ENCODE measurements at places on chromosomes 2 and 18.

GRCh38 chr2:165245081-165245793 lies 6.0 kb downstream of the SCN2A start:
- no peak for DNase-seq

DNA sequence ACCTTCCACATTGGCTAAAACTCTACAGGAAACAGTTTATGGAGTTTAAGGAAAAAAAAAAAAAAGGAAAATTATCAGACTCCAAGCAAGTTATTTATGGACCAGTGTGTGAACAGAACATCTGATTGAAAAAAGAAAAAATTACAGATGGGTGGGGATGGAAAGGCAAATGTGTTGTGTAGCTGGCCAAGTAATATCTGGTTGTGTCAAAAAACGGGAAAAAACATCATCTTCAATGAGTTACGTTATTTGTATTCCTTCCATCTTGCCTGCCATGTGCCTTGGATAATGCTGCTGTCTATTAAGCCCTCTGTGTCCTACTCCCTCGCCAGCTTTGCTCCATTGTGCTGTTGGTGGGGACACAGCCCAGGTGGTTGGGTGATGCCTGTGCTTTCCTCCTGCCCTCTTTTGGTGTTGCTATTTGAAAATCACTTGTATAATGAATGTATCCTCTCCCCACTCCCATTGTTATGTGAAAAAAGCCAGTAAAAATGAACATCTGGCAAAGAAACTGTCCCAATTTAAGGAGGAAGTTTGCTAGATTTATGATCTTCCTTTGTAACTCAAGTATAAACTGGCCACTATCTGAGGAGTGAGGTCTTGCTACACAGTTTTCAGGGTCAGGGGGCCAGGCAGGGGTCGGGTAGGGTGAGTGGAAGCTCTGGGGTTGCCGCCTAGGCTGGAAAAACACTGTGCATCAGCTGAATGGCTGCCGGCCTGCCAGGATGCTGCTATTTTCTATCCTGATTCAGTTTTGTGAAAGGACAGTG lies 155.9 kb downstream of the FMNL2 start:
- DNase-seq, result peak; percentile 51

DNA sequence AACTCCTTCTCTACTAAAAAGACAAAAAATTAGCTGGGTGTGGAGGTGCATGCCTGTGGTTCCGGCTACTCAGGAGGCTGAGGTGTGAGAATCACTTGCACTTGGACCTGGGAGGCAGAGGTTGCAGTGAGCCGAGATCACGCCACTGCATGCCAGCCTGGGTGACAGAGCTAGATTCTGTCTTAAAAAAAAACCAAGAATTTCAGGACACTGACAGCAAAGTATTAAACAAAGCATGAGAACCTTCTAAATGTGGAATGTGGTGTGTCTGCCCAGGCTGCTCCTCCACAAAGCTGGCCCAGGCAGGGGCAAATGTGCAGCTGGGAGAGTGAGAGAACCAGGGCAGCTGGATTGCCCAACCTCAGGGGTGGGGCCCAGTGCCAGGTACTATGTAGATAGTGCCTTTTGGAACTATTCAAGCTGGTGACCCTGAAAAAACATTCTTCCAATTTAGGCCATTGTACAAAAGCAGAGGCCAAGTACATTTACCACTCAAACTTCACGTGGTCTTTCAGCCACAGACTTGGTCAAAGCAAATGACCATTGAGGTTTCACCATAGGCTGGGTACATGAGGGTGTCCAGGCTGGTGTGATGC lies 6.7 kb upstream of the UGT1A5 start:
- DNase-seq, result no peak

GRCh38 chr2:217392930-217393584 lies 533.2 kb upstream of the TNP1 start:
- no peak for DNase-seq

- no peak for DNase-seq
Observed at GRCh38 chr18:42113529-42114191, 158.6 kb downstream of the PIK3C3 start.

DNA sequence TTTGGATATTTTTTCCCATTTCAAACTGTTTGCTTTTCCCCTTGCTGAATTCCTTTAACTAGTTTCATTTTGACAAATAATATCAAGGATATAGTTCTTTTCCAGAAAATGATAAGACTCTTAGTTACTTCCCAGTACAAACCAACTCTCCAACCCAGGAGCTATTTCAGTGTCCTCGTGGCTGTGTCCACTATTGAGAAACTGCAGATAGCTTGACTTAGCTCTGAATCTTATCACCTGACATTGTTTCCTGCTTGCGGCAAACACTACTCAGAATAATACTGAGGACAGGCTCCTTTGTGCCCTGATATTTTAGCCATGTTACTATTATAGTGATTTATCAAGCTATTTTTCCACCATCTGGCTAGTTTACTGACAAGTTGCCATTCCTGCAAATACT lies 74.6 kb downstream of the KLF7 start:
- DNase-seq, result no peak

DNA sequence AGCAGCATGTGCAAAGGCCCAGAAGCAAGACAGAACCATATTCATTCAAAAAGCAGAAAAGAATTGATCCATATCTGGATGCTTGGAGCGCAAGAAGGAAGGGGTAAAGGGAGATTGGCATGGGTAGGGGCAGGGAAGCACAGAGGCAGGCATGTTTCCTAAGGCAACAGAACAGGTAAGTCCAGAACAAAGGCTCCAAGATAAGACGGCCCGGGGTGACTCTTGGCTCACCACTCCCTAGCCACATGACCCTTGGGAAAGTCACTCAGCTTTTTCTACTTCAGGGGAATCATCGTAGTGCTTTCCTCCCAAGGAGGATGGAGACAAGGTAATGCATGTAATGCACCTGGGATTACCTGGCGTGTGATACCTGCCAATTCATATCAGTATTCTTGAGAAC lies 37.7 kb upstream of the ST3GAL5 start:
- no peak for DNase-seq

DNA sequence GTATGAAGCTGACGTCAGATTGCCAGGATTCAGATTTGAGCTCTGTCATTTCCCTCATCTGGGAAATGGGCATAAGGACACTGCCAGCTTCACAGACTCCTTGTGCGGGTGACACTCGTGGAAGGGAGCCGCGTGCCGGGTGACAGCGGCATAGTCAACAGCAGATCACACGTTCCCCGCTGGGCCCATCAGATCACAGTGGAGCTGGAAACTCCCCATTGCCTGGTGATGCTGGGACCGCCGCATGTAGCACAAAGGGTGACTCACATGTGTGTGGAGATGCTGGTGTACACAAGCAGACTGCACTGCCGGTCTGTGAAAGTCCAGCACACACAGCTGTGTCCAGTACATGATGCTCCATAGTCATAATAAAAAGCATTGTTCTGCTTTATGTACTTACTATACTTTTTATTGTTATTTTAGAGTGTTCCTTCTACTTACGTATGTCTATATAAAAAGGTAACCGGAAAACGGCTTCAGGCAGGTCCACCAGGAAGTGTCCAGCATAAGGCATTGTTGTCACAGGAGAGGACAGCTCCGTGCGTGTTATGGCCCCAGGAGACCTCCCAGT lies 31.8 kb downstream of the SALL3 start:
- no peak for DNase-seq

- DNase-seq, result no peak
Observed at GRCh38 chr2:9087121-9087681, 83.7 kb upstream of the MBOAT2 start.

- no peak for DNase-seq
Observed at GRCh38 chr2:228678110-228678509, 496.6 kb upstream of the SPHKAP start.

- DNase-seq, result no peak
Observed at GRCh38 chr2:111678161-111678560, 205.8 kb downstream of the ANAPC1 start.

DNA sequence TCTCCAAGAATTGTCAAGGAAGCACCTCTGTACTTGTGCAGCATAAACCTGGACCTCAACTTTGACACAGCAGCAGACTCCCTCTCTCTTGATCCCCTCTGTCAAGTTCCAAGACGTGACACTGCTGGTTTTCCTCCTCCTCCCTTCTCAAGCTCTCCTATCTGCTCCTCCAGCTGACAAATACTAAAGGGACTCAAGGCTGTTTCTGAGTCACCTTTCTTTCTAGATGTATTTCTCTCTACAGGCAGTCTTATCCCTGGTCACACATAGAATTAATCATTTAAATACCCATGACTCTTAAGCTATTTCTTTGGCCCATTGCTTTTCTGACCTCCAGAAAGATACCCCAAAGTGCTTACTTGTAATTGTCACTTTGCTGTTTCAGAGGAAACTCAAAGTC lies 53.5 kb downstream of the SEPTIN10 start:
- no peak for DNase-seq

DNA sequence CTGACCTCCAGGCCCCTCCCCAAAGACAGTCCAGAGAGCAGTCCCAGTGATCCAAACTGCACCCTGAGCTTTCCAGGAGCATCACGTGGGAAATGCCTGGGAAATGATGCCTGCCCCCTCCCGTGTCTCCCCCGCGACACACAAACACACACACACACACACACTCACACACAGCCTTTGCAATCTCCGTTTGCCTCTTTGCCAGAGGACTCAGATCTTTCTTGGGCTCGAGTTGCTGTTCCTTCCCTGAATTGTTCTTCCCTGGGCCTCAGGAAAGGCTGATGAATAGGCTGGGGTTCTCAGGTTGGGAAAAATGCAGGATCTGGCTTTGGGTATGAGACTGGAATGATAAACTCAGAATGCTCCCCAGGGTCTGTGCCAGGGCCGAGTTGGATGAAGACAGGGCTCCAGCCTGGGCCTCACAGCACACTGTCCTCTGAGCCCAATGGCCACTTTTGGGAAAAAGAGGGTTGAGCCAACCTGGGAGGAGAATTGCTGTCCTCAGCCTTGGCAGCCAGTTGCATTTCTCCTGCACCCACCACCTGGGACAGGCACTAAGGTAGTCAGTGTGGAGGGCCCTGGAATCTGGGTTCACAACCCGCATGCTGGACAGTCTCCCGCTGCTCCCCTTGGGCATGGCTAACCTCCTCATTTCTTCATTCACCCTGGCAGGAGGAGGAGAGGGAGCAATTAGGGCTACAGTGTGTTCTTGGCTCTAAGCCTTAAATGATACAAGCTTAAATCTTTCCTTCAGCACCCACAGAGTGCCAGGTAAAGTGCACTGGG lies 43.9 kb upstream of the ATP6V1B1 start:
- no peak for DNase-seq

GRCh38 chr2:207162316-207162715 lies 3.4 kb downstream of the KLF7 start:
- no peak for DNase-seq

DNA sequence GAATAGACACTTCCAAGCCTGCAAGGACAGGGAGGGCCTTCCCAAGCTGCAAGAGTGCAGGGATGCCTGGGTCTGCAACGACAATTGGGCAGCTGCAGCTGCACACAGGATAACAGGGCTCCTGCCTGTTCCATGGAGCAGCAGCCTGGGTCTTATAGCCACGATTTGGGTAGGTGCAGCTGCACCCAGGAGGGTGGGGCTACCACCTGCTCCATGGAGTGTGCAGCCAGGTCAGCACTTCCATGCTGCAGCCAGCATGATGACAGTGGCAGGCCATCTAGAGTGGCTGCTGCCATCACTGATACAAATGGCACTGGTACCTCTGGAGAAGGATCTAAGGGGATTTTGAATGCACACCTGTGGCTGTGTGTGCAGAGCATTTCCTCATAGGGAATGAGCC lies 528.5 kb downstream of the DSC3 start:
- DNase-seq, result no peak

- no peak for DNase-seq
Observed at GRCh38 chr2:237126519-237127174, 41.0 kb downstream of the COPS8 start.

GRCh38 chr2:107633580-107634147 lies 193.0 kb upstream of the RGPD4 start:
- DNase-seq, result no peak

- DNase-seq, result no peak
Observed at GRCh38 chr18:45525301-45525700, 90.0 kb upstream of the SLC14A2 start.

DNA sequence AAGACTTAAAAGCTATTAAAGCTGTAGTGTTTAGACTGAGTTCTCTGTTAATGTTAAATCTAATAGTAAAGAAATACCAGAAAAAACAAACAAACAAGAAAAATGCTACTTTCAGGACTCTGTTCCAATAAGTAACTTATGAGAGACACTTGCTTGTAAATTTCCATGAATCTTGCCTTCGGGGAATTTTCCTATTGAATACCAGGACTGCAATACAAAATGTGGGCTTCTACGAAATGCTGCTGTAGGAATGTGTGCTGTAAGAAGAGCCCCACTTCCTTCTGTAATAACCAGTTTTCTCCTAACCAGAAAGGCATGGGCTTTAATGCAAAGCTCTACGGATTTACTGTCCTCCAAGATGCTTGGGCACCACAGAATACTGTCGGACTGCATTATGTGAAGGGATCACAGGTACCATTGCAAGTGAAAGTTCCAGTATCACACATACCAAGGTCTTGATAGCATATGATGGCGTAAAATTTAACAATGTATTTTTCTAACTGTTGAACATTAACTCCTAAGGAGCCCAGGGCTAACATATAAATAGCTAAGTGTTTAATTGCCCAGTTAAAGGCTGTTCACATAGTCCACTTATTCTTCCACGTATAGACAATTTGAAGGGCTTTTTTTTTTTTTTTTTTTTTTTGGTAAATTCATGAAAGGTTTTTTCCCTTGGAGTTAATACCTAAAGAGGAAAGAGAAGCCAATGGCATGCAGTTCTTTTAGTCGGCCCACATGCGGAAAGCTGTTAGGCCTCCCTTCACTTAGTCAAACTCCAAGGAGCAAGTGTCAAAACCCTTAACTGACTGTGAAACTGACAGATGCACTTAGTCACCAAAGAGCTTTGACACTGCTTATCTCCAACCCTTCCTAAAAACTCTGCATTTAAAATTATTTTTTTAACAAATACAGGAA lies 564.0 kb upstream of the POU3F3 start:
- DNase-seq, result no peak

GRCh38 chr2:40719414-40719813 lies 267.5 kb upstream of the SLC8A1 start:
- no peak for DNase-seq

DNA sequence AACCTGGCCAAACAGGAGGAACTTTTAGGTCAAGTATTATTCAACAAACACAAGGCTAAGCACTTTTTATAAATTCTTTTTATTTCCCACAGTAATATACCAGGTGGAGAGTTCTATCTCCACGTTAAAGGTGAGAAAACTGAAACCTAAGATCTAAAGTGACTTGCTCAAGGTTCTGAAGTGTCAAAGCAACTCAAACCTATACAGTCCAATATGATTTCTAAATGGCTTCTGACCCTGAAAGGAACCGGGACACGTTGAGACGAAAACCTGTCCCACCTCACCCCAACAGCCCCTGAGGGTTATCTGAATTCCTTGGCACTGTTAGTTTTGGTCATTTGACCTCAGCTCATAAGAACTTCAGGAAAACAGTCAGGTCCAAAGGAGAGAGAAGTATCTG lies 814.5 kb upstream of the LRATD1 start:
- no peak for DNase-seq

Measured in right hindlimb (tissue), 1 donor.